ENCODE measurements at places on chromosomes 16 and 17. TPM values are rescaled to one million over a fixed set of nuclear protein-coding genes. Genes with fewer than 3 reads are reported as not detected.

DNA sequence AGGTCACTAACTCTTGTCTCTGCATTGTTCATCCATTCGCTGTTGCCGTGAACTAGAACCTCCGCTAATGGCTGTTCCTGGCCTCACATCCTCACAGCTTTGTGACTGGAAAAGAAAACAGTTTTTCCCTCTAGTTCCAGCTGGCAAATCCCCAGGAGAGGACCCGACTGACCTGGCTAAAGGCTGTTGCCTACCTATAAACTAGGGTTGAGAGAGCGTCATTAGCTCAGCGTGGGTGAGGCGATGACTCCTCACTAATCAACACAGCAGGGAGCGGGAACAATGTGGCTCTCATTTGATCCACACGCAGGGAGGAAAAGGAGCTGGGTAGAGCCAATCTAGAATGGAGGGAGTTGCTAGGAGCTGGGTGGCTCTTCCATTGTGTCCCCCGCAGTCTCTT is 282.1 kb upstream of the IRX5 start:
- H3K27ac ChIP-seq, result no peak overlapping the region
- peaks cover 22% of the 10 kb centered on the region for H3K4me1 ChIP-seq
- H3K36me3 ChIP-seq, result no peaks in the 10 kb centered on the region
- DNase-seq, result no peak

GRCh38 chr17:71313866-71314265 is 807.0 kb upstream of the SOX9 start:
- DNase-seq, result no peak
- H3K4me3 ChIP-seq, result no peak overlapping the region

DNA sequence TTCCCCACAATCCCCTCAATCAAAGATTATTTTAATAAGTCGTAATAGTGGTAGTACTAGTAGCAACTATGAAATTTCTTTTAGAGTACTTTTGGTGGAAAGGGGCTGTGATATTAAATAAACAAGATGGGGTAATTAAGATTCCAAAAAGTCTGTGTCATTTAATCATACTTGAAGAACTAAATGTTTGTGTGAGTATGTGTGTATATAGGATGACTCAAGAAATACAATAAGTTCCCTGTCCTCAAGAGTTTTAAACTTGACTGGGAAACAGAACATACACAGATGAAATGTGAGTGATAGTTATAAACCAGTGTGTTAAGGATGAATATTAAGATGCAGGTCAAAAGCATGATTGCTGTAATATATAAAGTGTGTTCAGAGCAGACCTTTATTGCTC is 2.3 kb downstream of the ALDH3A2 start:
- no peaks in the 10 kb centered on the region for H3K27me3 ChIP-seq
- H3K27ac ChIP-seq, result no peak overlapping the region
- H3K36me3 ChIP-seq, result peaks cover 24% of the 10 kb centered on the region
- peaks cover 11% of the 10 kb centered on the region for H3K4me1 ChIP-seq
- DNase-seq, result no peak

GPR142 gene
- not detected for total RNA-seq

AURKB gene
- total RNA-seq, result 160 TPM
